Activated T-cell treated with anti-CD3 and anti-CD28 coated beads, Interleukin-2, amount 50 U/mL, for 72 hours (primary cell): ENCODE measurements at places on chromosomes 3 and 15.

DNA sequence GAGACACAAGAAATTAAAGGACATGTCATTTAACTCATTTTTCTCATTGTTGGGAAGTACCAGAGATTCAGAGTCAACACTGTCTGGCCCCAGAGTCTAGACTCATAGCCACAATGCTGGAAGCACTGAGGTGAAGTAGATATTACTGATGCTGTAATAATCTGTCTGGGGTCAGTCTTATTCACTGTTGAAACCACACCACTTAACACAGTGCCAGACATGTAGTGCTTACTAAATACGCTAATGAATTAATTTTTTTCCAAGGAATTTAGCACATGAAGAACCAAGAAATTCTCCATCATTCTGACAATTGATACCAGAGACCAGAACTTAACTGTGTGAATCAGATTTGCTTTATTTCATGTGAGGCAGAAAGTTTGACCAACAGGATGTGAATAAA is 150.8 kb upstream of the STAC start:
- no peak for DNase-seq

DNA sequence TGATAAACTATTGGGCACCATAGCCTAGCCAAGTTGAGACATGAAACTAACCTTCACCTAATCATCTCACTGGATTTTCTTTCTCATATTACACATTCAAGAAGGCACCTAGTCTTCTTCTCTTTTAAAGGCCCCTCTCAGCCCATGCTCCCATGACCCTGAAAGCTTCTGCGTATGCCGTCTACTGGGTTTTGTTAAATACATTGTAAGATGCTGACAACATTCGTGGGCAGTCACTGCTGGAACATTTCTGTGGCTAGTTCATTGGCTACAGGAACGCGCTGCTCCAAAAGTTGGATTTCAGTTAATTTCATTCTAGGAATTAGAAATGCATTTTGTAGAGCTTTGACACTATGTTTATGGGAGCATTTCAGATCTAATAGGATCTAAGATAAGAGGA is 52.3 kb upstream of the CHD2 start:
- DNase-seq = no peak

DNA sequence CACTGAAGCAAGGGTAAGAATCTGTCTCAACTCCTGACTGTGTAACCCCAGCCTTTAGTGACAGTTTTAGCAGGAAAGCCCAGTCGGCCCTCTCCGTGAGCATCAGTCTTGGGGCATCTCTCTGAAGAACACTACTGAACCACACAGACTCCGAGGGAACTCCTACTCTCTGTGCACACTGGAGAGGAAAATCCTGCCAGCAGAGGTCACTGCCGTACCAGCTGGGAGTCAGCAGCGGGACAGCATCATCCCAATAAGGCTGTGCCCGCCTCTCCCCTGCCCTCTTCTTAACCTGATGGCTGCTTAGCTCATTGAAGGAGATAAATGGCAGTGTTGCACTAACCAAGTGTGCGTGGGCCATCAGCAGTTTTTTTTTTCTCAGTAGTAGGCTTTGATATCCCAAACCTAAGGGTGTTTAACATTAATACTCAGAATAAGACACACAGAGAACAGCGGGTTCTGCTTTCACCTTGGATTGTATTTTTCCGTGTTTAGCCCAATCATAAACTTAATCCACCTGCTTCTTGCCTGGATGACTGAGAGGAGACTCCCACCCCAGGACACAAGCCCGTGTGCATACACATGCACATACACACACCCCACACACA is 26.6 kb upstream of the RASA2 start:
- peak; percentile 90 for DNase-seq

DNA sequence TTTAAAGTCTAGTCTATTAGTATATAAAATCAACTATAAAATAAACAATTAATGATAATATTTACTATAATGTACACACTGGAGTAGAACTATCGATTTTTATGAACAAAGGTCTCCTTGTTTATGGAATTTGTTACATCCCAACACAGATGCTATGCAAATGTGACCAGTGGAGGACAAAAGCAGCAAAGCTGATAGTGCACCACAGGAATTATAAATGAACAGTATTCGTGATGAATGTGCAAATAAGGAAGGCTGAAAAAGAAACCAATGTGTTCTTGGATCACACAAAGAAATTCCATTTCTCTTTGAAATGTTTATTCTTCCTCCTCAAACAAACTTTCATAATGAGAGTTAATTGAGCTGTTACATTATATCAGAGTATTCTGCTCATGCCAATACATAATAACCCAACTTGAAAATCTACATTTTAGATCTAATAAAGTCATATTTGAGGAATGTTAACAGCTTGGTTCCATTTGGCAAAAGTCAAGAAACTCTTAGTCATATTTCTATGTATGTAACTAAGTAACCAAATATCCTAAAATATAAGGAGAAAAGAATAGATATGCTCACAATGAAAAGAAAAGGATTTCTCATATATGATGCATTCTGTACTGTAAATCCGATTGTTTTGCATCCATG is 79.3 kb downstream of the NEK10 start:
- no peak for DNase-seq

GRCh38 chr15:25849157-25849921 is 13.8 kb downstream of the ATP10A start:
- peak; percentile 41 for DNase-seq

GRCh38 chr15:48834756-48835155 is 23.9 kb upstream of the CEP152 start:
- no peak for DNase-seq
